ENCODE measurements at places on chromosomes 12 and 14. TPM values are rescaled to one million over a fixed set of nuclear protein-coding genes. Genes with fewer than 3 reads are reported as not detected.

GRCh38 chr14:67319142-67319541 lies 40.5 kb downstream of the ATP6V1D start:
- H3K4me1 ChIP-seq: no peaks in the 10 kb centered on the region
- H3K27me3 ChIP-seq: no peaks in the 10 kb centered on the region
- no peak overlapping the region for H3K4me3 ChIP-seq
- no peak overlapping the region for H3K27ac ChIP-seq
- H3K36me3 ChIP-seq: no peaks in the 10 kb centered on the region

DNA sequence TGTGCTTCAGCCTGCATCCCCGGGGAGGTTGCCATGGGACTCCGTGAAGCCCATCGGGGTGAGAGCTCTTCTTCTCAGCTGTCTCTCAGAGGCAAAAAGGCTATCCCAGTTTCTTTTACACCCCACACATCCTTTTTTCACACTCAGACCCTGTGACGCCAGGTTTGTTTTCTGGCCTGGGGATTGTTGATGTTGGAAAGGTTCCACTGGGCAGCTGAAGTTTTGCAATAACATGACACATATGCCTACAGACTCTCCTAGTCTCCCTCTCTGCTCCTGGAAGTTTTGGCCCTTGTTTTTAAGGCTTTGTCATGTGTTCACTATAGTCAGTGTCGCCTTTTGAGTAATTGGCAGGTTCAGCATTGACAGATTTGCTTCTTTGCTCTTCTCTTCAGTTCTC lies 118.6 kb downstream of the SMOC1 start:
- H3K27me3 ChIP-seq: no peaks in the 10 kb centered on the region
- no peaks in the 10 kb centered on the region for H3K4me1 ChIP-seq
- H3K36me3 ChIP-seq: no peaks in the 10 kb centered on the region
- no peak overlapping the region for H3K27ac ChIP-seq
- no peak for DNase-seq

SERPINA9 gene
- total RNA-seq: not detected

LRTM2 gene
- total RNA-seq: not detected

TAS2R30 gene
- total RNA-seq: 3.8 TPM

FAM90A1 gene
- total RNA-seq: not detected

Data from CD4-positive, alpha-beta memory T cell (primary cell).